ENCODE measurements at places on chromosomes 13 and 19.

GRCh38 chr19:15629003-15629880 is 11.5 kb upstream of the CYP4F3 start:
- DNase-seq, result peak; percentile 91

DNA sequence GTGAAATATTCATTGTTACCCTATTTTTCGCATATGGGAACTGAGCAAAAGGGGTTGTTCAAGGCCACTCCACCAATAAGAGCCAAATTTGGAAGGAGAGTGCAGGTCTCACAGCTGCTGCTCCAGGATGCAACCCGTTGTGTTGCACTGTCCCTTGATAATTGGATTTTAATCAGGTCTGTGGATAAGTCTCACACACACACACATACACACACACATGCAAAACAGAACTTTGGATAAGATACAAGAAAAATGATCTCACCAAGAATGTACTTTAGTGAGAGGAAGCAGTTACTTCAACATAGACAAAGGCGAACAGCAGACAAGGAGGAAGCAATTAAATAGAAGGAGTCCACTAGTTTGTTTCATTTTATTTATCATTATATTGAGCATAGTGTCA is 127.3 kb upstream of the EDNRB start:
- DNase-seq, result no peak

DNA sequence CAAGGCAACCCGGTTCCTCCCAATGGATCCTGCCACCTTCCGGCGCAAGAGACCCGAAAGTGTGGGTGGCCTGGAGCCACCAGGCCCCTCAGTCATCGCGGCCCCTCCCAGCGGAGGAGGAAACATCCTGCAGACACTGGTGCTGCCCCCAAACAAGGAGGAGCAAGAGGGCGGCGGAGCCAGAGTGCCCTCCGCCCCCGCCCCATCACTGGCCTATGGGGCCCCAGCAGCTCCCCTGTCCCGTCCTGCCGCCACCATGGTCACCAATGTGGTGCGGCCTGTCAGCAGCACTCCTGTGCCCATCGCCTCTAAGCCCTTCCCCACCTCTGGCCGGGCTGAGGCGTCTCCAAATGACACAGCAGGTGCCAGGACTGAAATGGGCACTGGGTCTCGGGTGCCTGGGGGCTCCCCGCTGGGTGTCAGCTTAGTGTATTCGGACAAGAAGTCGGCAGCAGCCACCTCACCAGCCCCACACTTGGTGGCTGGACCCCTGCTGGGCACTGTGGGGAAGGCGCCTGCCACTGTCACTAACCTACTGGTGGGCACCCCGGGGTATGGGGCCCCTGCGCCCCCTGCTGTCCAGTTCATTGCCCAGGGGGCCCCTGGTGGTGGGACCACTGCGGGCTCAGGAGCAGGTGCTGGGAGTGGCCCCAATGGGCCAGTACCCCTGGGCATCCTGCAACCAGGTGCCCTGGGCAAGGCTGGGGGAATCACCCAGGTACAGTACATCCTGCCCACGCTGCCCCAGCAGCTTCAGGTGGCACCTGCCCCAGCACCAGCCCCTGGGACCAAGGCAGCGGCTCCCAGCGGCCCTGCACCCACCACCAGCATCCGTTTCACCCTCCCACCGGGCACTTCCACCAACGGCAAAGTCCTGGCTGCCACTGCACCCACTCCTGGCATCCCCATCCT is 11.2 kb upstream of the PRR19 start:
- DNase-seq, result no peak

- DNase-seq, result no peak
Observed at GRCh38 chr13:31090961-31091624, 70.6 kb downstream of the HSPH1 start.

- no peak for DNase-seq
Observed at GRCh38 chr19:30521937-30522336, 149.8 kb downstream of the ZNF536 start.

- no peak for DNase-seq
Observed at GRCh38 chr19:32178956-32179355, 166.5 kb upstream of the ZNF507 start.

DNA sequence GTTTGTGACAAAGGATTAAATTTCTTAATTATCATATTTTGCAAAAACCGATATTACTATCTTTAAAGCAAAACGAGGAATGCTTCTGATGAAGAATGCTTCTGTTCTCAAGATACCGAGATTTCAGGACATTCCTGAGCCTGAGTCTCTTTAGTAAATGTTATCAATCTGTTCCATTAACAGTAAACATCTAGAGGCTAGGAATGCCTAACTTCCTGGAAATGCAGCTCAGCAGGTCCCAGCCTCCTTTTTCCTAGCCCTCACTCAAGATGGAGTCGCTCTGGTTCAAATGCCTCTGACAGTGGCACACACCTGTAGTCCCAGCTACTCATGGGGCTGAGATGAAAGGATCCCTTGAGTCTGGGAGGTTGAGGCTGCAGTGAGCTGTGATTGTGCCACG is 2.4 kb upstream of the IFNL4 start:
- no peak for DNase-seq

- DNase-seq, result no peak
Observed at GRCh38 chr13:25920277-25920676, 131.5 kb downstream of the SHISA2 start.

- DNase-seq, result no peak
Observed at GRCh38 chr19:40521276-40521675, 54.5 kb downstream of the SPTBN4 start.

GRCh38 chr19:48676887-48677286 is 4.1 kb upstream of the NTN5 start:
- no peak for DNase-seq

DNA sequence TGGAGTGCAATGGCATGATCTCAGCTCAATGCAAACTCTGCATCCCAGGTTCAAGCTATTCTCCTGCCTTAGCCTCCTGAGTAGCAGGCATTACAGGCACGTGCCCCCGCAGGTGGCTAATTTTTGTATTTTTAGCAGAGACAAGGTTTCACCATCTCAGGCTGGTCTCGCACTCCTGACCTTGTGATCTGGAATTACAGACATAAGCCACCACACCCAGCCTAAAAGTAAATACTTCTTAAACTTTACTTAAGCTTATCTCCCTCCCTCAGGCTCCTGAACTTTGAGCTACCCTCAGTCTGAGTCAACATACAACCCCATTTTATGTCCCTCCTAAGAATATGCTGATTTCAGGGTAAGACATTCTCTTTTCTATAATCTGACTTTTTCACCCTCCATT is 66.1 kb downstream of the ZNF486 start:
- no peak for DNase-seq

DNA sequence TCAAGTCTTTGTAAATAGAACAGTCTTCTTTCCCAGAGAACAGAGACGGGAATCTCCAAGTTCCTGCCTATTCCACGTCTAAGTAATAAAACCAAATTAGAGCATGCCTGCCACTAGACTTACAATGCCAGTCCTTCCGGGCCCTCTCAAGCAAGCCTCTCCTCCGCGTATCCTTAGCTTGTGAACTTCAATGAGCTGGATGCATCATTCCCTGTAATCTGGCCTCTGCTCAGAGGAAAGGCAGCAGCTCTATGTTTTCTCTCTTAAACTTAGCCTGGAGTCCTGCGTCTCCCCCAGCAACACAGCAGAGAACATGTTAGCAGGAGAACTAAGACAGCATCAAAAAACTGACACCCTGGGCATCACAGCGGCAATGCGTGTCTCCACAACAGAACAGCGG is 8.2 kb downstream of the NALCN start:
- no peak for DNase-seq

- DNase-seq, result no peak
Observed at GRCh38 chr19:39878398-39878797, 32.2 kb upstream of the FBL start.

GRCh38 chr19:41276231-41276630 is 12.1 kb downstream of the HNRNPUL1 start:
- DNase-seq, result no peak

DNA sequence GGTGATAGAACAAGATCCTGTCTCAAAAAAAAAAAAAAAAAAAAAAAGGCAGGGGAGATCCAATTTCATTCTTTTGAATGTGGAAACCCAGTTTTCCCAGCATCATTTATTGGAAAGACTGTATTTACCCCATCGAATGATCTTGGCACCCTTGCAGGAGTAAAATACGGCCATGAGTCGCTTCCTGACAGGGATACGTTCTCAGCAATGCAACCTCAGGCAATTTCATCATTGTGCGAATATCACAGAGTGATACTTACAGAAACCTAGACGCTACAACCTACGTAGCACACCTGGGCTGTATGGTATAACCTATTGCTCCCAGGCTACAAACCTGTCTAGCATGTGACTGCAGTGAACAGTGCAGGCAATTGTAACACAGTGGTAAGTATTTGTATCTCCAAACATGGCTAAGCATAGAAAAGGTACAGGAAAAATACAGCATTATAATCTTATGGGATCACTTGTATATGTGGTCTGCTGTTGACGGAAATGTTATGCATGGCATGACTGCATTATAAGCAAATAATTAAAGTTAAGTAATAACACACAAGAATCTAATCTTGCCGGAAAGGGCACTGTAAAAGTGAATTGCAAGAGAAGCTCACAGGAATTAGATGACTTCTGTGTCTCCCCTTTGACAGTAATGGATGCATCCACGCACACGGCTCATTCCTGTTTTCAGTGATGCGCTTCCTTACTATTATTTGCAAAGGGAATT is 24.1 kb downstream of the RFX2 start:
- DNase-seq, result no peak

GRCh38 chr13:38494445-38494844 is 144.8 kb downstream of the UFM1 start:
- DNase-seq, result no peak

DNA sequence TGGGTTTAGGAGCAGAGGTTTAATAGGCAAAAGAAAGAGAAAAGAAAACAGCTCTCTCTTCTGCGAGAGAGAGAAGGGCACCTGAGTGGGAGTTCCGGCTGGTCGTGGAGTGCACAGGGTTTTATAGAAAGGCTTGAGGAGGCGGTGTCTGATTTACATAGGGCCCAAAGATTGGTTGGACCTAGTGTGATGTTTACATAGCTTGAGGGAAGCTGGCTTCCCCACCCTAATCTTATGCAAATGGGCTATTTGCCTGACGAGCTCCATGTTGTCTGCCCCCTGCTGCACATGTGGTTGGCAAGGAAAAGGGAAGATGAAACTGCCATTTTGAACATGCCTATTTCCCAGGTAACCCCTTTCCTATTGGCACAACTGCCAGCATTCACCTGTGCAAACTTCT is 21.5 kb upstream of the MEDAG start:
- no peak for DNase-seq

- no peak for DNase-seq
Observed at GRCh38 chr13:114130837-114131582, 1.4 kb downstream of the RASA3 start.

GRCh38 chr13:61830475-61830874 is 414.8 kb upstream of the PCDH20 start:
- DNase-seq, result no peak

DNA sequence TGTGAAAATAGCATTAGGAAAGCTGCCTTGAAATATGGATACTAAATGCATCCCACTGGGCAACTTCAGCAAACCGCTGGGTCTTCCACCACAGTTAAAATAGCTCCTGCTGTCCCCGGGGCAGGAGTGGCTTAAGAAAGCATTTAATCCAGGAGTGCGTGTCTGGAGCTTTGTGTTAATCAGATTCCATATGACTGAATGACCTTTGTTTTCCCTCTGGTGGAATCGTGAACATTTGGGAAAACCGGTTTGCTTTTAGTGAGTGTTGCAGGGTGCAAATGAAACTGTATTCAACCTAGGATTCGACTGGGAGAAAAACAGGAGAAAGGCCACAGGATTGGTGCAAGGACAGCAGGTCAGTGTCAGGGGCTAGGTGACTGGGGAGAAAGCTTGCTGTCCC is 237.6 kb upstream of the MAB21L1 start:
- no peak for DNase-seq

GRCh38 chr19:29365836-29366417 is 153.0 kb upstream of the UQCRFS1 start:
- no peak for DNase-seq

DNA sequence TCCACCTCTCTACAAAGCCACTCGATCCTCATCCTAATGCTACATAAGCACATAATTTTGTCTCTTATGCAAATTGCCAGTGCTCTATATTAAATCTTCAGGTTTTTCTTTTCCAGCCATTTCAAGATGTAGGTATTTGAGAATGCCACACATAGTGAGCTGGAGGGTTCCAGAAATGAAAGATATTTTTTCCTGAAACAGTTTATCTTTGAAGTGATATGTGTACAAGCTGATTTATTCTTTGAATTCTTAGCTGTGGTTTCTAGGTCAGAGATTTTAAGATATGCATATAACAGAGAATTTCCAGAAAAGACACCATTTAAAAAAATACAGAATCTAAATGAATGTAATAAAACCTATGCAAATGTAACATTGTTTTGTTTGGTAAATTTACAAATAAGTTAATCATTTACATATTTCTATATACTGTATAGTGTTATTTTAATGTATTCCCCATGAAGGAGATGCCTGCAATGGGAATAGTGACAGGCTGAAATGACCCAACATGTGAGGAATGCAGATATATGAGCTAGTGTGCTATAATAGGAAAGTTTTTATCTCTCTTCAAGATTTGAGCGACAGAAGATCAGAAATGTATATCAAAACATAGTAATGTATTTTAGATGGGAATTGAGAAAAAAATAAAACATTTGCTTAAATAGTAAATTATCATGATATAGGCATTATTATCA is 570.2 kb downstream of the SLITRK1 start:
- no peak for DNase-seq

GRCh38 chr13:97352815-97353214 is 81.2 kb upstream of the RAP2A start:
- DNase-seq, result no peak

DNA sequence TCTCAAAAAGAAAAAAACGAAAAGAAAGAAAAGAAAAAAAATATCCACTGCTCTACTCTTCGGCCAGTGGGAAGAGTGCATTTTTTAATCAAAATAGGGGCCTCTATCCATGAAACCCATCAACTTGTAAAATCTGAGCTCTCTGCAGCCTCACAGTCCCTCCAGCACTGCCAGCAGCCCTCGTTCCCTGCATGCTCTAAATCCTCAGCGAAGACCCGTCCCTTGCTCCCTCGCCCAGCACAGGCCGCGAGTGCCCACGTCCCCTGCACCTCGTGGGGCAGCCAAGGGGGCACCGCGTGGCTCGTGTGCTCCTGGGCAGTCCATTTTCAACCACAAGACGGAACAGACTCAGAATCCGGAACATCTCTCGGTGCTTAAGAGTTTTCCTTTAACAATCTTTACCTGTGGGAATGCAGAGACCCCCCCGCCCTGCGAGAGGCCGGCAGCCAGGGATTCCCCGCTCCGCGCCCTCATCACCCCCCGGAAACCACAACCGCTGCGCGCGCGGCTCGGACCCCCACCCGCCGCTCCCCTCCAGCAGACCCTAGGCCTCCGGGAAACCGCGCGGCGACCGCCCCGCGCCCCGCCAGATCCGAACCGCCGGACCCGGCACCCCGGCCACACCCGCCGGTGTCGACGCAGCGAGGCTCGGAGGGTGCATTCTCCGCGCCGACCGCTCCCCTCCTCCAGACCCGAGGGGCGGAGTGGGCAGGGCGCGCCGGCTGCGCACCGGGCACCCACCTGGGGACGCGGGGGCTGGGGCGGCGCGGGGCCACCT is 638 bp downstream of the ANKRD27 start:
- no peak for DNase-seq
